AG10803 (cell line): ENCODE measurements at places on chromosomes 3 and 15.

- DNase-seq = no peak
Observed at GRCh38 chr3:58308728-58309127, 2.4 kb downstream of the HTD2 start.

DNA sequence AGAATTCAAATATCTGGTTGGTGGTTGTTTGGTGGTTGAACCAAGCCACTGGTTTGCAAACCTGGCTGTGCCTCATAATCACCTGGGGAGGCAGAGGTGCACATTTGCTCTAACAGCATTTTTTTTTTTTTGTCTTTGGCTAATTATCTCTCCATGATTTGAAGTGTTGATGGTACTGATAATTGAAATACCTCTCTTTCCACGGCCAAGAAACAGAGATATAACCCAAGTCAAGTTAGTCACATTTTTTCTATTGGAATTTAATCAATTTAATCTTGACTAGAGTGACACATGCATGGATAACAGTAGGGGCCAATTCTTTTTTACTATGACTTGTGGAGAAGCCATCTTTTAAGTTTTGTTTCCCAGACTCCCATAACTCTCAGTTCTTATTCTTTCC, 37.5 kb upstream of the SUCLG2 start:
- no peak for DNase-seq

GRCh38 chr3:13108861-13109260, 35.6 kb upstream of the IQSEC1 start:
- no peak for DNase-seq

- DNase-seq = no peak
Observed at GRCh38 chr15:73928241-73928579, 1.9 kb downstream of the LOXL1 start.

GRCh38 chr15:98120561-98120960, 160.1 kb downstream of the ARRDC4 start:
- peak; percentile 63 for DNase-seq

GRCh38 chr3:55571913-55572312, 84.8 kb upstream of the WNT5A start:
- peak; percentile 34 for DNase-seq

- DNase-seq = no peak
Observed at GRCh38 chr3:179181993-179182551, 33.9 kb downstream of the PIK3CA start.

DNA sequence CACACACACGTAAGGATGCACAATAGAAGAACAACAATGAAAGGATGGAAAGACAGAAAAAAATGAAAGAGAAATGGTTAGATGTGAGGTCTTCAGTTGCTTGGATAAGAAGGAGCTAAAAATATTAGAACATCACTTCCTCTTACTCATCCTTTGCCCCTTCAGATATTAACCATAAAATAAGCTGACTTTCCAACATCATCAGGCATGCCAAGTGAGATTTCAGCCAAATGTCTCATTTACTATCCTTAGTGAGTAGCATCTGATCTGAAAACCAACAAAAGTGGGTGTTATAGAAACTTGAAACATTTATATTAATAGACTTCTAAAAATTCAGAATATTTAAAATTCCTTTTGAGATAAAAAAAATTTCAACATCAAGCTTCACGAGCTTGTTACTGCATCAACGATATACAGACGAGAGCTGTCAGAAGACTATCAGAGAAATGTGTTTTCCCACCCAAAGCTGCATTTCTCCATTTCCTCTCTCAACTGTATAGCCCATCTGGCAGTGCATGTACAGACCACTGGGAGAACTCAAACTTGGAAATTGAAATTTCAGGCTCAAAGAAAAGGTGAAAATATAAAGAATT, 25.4 kb upstream of the LSAMP start:
- DNase-seq = no peak

DNA sequence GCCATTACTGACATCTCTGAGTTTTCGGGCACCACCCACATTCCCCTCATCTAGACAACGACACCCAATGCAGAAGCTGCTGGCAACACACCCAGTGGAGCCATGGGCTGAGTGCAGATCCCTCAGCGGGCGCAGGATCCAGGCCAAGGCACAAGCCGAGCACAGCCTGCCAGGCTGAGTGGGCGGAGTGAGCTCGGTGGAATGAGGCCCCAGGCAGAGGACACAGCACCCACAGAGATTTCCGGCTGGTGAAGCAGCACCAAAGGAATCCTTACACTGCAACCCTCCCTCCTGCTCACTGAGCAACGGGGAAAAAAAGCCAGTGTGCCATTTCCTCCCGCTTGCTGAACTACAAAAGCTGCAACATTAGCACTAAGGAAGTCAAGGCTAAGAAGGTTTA, 34.3 kb downstream of the ZMAT3 start:
- DNase-seq = peak; percentile 93

- DNase-seq = peak; percentile 52
Observed at GRCh38 chr3:139292711-139293664, 50.8 kb upstream of the MRPS22 start.

DNA sequence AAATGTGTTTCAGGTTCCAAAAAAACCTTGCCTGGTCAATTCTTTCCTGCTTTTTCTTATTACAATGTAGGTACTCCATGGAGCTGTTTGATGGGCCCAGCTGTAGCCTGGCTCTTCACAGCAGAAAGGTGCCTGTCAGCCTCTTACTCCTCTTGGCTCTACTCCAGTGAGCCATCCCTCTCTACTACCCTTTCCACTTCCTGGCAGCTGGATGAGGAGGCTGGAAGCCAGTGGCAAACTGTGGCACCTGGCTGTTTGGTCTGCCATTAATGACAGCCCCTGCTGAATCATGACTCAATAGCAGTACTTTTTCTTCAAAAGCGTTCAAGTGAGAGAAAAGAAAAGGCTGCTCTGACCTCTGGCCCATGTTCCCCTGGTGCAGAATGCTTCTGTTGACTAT, 618.1 kb downstream of the PYDC2 start:
- DNase-seq = no peak

GRCh38 chr3:116057400-116058006, 387.8 kb downstream of the LSAMP start:
- peak; percentile 35 for DNase-seq

DNA sequence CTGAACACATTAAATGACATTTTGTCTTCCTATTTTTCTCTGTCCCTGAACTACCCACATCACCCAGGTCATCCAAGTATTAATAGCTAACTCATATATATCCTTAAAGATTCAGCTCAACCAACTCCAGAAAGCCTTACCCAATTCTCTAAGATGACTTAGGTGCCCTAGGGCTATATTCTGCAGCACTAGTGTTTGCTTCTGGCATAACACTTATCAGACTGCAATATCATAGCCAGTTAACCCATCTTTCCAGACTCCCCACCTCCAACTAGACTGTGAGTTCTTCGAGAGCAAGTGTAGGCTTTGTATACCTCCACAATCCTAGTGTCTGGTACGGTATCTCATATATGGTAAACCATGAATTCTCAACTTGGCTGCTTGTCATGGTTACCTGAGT, 50.7 kb downstream of the SST start:
- DNase-seq = no peak

GRCh38 chr15:56244038-56244810, 545 bp upstream of the RFX7 start:
- peak; percentile 66 for DNase-seq

DNA sequence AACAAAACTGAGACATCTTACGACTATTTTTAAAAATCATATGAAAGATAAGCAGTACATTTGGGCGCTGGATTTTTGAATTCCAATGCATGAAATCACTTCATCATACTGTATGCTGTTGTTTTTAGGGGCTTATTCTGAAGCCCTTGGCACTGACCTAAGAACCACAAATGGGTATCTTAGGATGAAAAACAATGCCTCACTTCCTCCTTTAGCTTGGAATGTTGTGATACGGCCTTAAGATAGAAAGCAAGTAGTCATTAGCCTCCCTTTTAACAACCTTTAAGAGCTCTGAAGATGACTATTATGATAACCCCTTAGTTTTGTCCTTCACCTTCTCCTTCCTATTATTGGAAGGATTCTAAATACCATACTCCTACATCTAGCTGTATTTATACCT, 289.8 kb downstream of the ARPP21 start:
- no peak for DNase-seq

- DNase-seq = no peak
Observed at GRCh38 chr3:69865925-69866679, 126.8 kb downstream of the MITF start.

DNA sequence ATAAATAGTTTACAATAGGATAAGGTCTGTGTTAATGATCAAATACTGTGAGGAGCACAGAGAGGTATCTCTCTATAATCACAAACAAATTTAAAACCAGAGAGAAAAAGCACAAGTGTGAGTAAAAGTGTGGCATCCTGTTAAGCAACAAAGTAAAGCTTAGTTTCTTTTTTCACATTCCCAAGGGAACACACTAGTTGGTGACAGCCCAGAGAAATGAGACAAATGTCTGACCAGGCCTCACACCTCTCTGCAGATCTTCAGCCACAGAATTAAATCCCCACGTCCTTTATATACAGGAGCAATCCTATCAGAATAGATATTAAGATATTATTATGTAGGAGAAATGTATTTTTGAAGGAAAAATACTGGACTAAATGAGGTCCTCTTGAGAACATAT, 2.7 kb downstream of the FBN1 start:
- DNase-seq = peak; percentile 58

DNA sequence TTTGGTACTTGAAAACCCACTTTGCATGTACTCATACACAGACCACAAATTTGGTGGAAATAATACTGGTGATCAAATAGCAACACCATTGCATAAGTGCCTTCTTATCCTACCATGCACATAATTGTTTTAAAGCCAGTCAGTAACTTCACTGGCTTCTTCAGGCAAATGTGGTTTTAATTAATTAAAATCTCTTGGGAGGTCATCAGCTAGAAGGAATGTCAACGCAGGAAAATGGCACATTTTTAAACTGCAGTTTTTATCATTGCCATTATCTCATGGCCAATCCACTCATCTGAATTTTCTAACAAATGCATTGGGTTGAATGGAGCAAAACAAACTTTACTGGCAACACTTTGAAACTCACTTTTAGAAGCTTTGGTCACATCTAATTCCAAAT, 105.7 kb upstream of the ZPLD1 start:
- no peak for DNase-seq

- peak; percentile 70 for DNase-seq
Observed at GRCh38 chr15:56919031-56919608, 676 bp downstream of the TCF12 start.

DNA sequence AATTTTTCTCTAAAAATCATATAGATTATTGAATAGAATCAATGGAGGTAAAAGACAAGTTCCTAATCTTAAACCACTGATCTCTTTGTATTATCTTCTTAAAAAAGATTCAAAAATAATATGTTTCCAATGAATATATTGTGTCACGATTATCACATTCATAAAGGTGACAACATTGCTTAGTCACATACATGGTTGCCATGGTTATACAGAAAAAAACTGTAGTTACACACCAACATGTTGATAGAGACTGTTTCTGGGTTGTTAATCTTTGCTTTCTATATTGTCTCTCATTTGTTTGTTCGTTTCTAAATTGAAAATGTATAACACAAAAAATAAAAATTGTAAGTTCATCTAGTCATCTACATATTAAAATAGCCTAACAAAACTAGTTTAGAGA, 376.0 kb upstream of the ALCAM start:
- DNase-seq = no peak

DNA sequence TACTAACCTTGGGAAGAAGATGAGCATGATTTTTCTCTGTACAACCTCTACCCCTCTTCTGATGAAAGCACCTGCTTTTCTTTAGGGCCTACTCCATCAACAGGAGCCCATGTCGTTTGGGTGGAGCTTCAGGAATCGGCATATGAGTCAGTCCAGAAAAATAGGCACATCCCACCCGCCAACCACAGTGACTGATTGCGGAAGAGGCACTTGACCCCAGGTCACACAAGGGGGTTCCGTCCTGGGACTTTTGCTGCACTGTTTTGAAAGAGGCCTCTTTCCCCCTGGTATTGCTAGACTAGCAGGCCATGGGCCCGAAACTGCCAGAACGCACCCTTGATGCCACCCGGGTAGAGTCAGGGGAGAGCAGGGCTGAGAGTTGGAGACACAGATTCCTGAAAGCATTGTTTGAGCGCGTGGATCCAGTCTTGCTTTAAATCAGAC, 19.3 kb upstream of the NRROS start:
- DNase-seq = no peak

- no peak for DNase-seq
Observed at GRCh38 chr3:126167566-126167965, 12.8 kb downstream of the ALDH1L1 start.

DNA sequence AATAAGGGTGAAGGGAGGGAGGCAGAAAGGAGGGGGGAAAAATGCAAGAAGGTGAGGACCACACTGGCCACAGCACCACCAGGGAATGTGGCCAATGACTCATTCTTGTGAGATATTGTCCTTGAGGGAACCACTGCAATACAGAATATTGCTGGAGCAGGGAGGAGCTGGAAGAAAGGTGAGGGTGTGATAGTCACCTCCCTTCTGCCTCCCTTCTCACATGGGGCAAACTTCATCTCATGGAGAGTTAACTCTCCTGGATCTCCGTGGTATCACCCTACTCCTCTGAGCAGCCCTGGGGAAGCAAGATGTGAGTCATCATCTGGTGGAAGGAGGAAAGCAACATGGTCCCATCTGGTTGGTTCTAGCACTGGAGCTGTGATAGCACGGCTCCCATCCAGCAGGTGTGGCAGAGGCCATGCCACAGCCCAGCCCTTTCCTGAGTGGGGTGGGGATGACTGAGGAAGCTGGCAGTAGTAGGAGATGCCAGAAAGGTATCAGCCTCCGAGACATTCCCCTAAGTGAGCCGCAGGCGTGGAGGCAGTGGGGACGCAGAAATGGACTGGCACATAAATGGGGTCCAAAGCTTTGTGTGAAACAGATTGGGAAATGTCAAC, 115.9 kb upstream of the LPP start:
- peak; percentile 20 for DNase-seq

DNA sequence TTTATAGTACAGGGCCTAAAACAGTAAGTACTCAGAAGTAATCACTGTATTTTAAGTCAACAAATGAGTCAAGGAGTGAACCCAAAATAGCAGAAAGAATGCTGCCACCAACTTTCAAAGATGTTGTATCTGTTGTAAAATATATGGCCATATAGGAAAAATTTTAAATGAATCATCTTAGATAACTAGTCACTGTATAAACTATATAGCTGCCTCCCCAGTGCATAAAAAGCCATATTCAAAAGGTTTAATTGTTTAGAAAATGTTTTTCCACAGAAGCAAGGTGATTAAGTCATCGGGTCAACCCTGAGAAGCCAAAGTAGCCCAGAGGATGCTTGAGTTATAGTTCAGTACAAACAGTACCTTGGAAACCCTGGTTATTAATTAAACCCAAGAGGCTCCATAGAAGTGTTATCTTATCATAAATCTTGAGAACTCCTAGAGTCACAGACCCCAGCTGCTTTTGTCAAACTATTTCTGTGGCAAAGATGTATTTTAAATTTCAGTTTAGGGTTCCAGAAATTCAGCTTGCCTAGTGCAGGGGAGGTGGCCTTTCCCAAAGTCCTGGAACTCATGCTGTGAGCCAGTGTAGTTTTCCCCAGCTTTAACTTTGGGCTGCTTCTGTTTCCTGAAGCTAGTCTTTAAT, 39.2 kb downstream of the MBNL1 start:
- no peak for DNase-seq

- no peak for DNase-seq
Observed at GRCh38 chr3:127487196-127487595, 103.3 kb downstream of the TPRA1 start.
